GM12891 (cell line): ENCODE measurements at places on chromosomes 5 and 9.

DNA sequence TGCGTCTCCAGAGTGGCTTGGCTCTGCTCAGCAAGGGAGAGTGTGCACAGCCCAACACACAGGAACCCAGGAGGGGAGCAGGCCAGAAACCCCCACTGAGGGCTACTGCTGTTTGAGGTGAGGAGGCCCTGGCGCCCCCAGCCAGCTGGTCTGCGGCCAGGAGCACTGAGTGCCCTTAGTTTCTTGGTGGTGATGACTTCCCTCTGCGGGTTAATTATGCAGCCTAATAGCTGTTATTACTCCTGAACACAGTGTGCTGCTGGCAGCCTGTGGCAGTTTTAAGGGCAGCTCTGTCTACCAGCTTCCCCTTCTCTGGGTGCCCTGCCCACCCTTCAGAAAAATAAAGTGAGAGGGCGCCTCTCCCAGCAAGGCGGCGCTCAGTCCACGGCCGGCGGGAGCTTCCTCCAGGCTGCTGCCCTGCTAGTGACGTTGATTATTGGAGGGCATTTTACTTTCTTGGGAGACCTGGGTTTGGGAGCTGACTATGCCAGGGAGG lies 19.2 kb downstream of the GADD45G start:
- no peak for DNase-seq

DNA sequence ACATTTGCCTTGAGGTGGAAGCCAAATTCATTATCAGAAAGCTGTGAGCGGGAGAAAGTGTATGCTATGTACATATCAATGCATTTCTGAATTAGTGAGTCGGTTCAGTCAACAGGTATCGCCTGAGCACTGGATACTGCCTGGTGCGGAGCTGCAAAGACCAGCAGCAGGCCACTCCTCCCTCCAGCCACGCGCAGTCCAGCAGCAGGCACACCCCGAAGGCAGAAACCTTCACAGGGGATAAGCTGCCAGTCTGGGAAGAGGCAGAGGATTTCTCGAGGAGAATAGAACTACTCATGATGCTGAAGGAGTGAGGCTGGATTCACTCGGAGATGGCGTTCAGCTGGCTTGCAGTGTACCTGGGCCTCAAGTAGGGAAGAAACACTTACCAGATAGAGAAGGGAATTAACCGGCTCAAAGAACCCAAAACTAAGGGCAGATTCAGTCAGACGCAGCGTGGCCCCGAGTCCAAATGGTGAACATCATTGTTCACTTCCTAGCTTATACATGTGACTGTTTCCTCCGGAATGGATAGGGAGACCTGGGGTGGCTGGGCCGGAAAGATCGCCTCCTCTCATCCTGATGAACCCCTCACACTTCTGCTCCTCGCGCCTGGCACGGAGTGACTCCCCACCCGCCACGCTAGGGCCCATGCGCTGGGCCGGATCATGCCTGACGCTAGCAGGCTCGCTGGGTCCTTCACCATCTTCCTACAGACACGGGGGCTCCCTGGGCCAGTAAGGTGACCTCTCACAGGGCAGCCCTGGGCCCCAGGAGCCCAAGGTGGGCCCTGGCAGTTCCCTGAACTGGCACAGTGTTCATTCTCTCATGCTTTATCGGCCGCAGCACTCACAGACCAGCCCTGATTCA lies 78.1 kb upstream of the SPATA31C2 start:
- no peak for DNase-seq

DNA sequence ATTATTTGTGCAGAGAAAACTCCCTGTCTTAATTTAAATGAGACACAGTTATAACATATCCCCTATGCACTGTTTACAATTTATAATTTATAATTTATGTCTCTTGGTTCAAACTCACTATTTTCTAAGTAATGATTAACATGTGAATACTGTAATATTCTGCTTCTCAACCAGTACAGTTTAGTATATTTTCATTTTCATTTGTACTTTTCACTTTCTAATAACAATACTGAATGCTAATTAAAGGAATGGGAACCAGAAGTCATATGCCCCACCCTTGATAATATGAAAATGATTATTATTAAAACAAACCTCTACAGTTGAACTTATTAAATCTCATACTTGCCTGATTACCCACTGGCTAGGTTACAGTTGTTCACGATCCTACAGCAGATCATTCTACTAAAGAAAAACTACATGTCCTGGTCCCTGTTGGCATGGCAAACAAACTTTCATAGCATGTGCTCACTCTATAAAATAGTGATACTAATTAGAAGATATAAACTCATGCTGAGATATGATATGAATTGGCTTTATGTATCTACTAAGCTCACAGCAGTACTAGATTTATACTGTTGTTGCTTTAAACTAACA lies 66.4 kb downstream of the POU5F2 start:
- no peak for DNase-seq

- DNase-seq = no peak
These were observed 265.5 kb upstream of the DAP start for GRCh38 chr5:11026543-11026942.

DNA sequence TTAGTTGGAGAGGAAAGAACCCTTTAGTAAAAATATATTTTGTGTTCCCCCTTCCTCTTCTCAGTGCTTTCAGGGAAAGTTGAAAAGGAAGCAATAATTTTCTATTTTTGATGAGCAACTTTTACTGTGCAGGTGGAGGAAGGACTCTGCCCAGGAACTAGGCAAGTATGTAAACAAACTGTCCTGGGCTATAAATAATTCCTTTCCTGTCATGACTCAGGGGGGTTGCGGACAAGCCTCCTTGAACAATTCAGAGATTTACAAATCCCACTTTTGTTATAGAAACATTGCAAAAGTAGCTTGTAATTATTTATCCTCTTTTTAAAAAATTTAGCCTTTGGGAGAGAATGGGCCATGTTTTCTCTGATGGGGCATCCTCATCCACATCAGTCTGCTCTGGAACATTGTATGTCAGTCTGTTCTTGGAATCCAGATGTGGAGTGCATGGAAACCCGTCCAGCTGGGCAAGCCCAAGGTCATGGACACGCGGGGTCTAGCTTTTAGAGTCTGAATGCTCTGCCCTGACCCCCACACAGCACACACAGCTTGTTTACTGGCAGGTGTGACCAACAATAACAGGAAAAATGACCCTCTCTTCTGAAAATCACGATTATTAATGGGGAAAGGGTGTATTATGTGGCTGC lies 127.6 kb downstream of the GADD45G start:
- DNase-seq = no peak

GRCh38 chr9:72477930-72478518 lies 43.4 kb upstream of the TMC1 start:
- DNase-seq = no peak

DNA sequence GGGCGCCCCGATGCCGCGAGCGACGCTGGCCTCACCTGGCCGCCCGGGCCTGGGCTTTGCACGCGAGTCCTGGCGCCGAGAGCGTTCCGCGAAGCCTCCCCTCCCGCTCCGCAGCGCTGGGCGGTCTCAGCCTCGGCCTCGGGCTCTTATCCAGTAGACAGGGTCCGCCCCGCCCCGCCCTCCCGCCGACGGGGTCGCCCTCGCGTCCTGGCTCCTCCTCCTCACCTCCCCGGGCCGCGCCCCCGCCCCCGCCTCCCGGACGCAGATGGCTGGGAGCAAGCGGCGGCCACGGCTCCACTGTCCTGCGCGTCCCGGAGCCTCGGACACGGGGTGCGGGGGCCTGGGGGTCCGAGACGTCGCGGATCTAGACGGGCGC lies at the start of gene SLC6A3:
Gene SLC6A3, minus strand, starts transcription at position 128 of the 376 bp plus-strand sequence. CDS start 2,243 bp downstream, outside the sequence.
- DNase-seq = no peak

DNA sequence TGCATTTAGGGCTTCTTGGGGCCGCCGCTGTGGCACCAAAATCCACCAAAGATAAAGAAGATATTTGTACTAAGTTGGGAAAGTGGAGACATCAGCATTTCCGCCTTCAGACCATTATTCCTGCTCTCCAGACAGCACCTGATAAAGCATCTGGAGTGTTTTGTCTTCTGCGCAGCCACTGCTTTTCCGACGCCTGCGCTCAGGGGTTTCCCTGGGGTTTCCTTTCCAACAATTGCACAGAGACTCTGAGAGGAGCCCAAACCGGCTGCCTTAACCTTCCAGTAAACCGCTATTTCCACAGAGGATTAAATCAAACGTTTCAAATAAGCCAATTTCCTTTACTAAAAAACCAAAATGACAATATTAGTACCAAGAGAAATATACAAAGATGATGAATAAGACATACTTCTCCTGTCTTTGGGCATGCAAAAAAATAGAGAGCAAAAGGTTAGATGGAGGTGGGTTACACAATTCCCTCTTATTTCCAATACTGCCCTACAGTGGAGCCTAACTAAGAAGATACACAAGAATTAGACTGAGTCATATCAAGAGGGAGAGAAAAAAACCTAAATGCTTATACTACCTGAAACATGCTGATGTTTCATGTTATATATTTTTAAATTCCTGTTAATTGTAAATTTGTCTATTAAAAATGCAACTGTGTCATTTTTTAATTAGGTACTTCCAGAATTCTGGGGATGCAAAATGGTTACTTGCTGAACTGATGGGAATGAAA lies 98.4 kb downstream of the MAPKAP1 start:
- no peak for DNase-seq

- DNase-seq = no peak
These were observed 141.0 kb downstream of the LHFPL2 start for GRCh38 chr5:78507531-78507930.

- DNase-seq = no peak
These were observed 13.5 kb downstream of the FBXL7 start for GRCh38 chr5:15513431-15513830.

- no peak for DNase-seq
These were observed 72.5 kb upstream of the TAF11L2 start for GRCh38 chr5:17425385-17426070.

DNA sequence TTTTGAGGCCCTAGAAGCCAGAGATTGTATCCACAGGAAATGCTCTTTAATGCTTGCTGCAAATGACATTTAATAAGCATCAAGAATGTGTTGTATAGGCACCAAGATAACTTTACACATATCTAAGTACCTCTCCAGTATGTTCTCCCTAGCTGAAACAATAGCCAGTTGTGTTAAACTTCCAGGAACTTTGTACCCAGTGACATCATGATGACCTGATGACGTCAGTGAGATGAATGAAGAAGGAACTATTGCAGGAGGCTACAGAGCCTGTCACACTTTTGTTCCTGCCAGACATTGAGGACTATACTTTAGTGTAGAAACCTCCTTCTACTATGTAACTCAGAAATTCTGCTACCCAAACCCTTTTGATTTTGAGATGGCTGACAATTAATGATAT lies 129.8 kb downstream of the CD180 start:
- DNase-seq = no peak

- no peak for DNase-seq
These were observed 189.4 kb downstream of the TENT4A start for GRCh38 chr5:6902597-6902996.
